Heart right ventricle (tissue), 16 donors: ENCODE measurements at places on chromosomes 12 and 14.

- no peak for DNase-seq
These were observed 79.1 kb downstream of the TMEM117 start for GRCh38 chr12:43914923-43915468.

- no peak for DNase-seq
These were observed 31.8 kb upstream of the WSCD2 start for GRCh38 chr12:108097160-108097911.

DNA sequence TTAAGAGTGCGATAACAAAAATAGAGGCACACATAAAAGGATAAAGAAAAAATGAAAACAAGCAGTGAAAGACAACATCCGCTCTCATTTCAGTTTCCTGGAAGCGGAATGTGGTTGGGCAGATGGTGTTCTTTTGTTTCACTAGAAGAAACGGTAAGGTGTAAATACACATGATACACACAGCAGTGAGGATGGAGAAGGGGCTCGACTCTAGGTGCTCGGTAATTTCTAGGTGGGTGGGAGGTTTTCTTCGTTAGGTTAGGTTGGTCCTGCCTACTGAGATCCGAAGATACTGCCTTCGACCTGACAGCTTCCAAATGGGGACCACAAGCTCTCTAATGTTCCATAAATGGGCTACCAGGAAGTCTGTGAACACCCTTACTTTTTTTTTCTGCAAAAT lies 1082.5 kb downstream of the BCL11B start:
- DNase-seq, result no peak

- DNase-seq, result no peak
These were observed 169.5 kb upstream of the FOXN3 start for GRCh38 chr14:89586258-89587135.

DNA sequence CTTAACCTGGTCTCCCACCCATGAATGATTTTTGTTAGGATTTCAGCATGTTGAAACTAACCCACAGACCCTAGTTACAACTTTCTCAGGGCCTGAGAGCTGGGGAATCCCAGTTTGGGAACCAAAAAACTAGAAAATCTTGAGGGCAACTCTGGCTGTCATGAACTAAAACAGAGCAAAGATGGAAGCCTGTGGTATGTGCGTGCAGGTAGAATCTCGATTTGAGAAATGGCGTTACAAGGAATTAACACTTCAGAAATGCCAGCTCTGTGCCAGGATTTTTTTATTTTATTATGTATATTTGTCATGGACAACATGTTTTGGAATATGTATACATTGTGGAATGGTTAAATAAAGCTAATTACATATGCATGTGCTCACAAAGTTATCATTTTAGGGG lies 36.4 kb upstream of the BCL2L14 start:
- no peak for DNase-seq

GRCh38 chr14:99590746-99591555 lies 13.1 kb downstream of the CCDC85C start:
- DNase-seq, result peak; percentile 15

DNA sequence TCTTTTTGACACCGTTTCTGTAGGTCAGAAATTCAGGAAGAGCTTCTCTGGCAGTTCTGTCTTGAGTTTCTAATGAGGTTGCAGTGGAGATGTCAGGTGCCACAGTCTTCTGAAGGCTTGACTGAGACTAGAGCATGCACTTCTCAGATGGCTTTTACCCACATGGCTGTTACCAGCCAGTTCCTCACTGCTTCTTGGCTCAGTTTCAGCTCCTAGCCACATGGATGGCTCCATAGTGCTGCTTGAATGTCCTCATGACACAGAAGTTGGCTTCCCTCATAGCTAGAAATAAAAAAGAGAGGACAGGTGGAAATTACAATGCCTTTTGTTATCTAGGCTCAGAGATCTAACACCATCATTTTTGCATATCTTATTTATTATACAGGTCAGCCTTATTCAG lies 38.1 kb upstream of the SLC2A13 start:
- no peak for DNase-seq

DNA sequence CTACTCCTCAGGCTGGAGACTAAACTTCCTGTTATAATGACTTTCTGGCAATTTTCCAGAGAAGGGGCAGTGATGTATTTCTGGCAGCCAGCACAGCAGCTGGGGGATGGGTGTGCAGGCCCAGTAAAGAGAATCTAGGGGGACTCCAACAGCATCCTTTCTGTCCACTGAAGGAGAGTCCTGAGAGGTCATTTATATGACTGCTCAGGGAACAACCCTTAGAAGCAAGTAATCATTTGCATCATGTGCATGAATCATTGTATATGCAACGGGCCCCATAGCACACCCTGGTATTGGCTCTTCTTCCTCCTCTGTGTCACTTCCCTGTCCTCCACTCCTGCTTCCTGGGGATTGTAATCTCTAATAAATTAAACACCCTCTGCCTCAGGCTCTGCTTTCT lies 493.8 kb downstream of the RPS29 start:
- DNase-seq, result no peak

GRCh38 chr12:1692226-1692625 lies 1.4 kb downstream of the ADIPOR2 start:
- DNase-seq, result no peak

- DNase-seq, result no peak
These were observed 81.2 kb downstream of the BTG1 start for GRCh38 chr12:92064422-92064821.

DNA sequence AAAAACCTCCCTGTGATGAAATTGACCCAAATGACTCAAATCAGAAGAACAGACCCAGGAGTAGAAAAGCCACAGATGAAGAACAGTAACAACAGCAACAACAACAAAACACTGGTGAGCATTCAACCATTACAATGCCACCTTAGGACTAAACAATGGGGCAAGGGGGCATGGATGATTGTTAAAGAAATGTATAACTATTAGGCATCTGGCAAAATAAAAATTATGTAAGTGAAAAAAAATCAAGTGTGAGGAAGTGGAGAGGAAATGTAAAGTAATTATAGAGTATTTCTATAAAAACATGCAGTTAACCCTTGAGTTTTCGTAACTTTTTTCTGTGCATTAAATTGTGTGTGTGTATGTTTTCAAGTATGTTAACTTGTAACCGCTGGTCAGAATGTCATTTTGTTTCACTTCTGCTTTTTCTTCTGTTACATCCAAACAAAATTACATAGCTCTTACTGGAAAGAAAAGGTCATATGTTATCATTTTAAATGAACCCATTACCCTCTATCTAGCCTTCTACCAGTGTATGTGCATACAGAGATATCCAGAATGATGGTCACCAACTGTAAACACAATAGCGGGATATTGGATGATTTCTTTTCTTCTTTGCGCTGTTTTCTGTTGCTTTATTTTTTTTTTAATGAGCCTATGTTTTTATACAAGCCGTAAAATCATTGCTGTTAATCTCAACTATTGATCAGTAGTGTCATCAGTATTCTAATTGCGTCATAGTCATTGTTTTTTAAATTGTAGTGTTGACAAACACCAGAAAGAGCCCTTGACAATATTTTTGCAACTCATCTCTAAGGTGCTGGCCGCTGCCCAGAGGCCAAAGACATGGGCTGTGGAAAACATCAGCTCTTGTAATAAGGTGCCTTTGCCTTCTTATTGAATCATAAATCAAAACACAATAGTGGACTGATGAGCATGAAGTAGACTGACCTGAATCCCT lies 170.6 kb downstream of the CRADD start:
- no peak for DNase-seq

GRCh38 chr14:58774531-58774930 lies 136.8 kb downstream of the DACT1 start:
- no peak for DNase-seq

- DNase-seq, result no peak
These were observed 221.8 kb downstream of the PHLDA1 start for GRCh38 chr12:75809746-75810145.

DNA sequence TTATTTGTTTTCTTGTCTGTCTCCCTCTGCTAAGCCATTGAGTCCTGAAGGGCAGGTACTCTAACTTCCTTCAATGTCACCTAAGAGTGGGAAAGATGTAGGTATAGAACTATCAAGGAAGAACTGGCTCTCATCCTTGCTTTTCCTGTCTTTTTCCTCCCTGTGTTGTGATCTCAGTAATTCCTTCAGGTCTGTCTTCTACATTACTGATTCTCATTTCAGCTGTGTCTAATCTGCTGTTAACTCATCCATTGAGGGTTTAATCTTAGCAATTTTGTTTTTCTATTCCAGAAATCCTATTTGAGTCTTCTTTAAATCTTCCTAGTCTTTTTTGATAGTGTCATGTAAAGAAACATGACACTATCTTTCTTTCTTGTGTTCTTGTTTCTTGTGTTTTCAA lies 124.5 kb upstream of the PLXNC1 start:
- no peak for DNase-seq

DNA sequence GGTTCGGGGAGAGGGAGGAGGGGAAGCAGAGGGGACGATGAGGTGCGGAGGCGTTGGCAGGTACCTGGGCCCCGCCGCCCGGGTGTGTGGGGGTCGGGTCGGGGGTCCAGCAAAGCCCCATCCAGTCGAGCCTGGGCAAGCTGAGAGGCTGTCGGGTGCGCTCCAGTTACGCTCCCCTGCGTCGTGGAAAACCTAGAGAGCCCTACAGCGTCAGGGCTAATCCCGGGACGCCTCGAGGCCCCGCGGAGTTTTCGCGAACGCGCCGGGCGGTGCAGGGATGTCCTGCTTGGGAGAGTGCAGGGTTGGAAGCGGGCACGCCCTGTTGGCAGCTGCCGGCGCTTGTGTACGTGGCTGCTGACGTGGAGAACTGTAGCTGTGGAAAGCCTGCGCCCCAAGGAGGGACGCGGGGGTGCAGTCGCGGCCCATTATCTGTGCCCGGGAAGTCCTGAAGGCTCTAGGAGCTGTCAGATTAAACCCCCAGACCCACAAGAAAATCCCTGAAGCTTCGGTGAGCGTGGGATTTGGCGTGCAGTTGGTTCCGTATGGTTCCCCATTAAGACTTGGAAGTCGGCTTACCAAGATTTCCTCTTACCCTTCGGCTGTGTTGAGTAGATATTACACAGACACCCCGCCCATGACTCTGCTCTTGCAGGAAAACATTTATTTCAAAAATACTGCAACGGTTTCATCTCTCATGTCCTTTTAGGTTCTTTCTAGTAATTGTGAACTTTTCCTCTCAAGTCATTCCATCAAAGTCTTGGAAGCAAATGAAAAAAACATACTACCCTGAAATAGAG lies 11.3 kb upstream of the SLC38A2 start:
- peak; percentile 94 for DNase-seq

DNA sequence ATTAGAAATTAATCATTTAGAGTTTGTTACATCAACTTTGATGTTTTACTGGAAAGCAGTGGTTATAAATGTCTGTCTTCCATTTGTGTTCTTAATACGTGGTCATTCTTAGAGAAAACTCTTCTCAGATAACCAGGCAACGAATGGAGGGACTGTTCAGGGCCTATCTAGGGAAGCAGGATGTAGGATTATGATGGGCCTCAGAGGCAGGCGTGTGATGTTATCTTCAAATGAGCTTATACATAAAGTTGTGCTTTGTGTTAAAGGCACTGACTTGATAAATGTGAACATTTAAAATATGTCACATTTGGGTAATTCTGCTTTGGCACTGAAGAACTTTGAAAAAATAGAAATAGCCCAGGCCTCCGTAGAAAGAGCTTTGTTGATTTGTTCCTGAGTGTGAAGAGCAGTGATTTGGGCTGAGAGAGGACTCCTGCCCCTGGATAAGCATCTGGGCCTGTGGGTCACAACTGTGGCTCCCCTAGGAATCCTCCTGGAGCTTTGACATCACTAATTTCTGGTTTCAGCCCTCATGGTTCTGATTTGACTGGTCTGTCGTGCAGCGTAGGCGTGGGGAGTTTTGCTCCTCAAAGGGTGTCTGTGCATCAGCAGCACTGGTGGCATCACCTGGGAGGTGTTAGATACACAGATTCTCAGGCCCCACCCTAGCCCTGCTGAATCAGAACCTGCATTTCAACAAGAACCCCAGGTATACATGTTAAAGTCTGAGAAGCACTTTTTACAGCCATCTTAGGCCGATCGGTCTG lies 55.4 kb downstream of the SAMD4A start:
- DNase-seq, result no peak

- no peak for DNase-seq
These were observed 12.3 kb downstream of the NEMP1 start for GRCh38 chr12:57066245-57066644.

- DNase-seq, result no peak
These were observed 82.0 kb downstream of the MGAT4C start for GRCh38 chr12:86174188-86174587.

DNA sequence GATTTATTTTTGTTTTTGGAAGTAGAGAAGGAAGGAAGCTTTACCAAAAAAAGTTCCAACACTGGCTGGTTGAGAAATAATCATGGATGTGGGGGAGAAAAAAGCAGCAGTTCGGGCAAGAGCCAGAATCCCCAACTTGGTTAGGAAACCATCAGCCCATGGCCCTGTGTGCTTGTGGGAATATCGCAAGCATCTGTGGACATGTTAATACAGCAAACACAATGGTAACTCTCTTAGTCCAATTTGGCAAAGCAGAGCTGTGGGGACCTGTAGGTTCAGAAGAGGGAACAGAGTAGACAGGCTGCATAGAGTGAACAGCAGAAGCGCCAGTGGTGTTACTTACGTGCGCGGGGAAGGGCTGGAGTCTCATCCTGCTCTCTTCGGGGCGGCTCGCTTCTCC lies 46.8 kb downstream of the TCHP start:
- no peak for DNase-seq

DNA sequence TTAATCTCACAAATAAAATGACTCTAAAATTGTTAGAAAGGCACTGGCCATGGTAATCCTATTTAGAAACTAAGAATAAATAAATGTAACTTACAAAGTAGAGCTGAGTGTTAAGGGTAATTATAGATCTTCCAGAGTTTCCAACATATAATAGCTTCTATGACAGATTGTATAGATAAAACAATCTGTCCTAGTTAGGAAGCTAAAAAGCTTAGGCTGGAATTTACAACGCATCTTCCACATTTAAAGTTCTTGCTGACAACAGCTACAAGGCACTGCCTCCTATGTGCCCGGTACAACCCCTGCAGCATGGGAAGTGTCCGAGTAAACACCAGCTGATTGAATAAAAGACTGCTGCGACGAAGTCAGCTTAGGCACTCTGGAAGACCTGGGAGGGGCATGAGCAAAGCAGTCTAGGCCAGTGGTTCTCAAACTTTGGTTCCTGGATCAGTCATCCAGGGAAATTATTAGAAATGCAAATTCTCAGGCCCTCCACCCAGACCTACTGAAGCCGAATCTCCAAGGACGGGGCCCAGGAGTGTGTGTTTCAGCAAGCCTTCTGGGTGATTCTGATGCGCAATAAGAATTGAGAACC lies 635.6 kb upstream of the TBX3 start:
- no peak for DNase-seq

DNA sequence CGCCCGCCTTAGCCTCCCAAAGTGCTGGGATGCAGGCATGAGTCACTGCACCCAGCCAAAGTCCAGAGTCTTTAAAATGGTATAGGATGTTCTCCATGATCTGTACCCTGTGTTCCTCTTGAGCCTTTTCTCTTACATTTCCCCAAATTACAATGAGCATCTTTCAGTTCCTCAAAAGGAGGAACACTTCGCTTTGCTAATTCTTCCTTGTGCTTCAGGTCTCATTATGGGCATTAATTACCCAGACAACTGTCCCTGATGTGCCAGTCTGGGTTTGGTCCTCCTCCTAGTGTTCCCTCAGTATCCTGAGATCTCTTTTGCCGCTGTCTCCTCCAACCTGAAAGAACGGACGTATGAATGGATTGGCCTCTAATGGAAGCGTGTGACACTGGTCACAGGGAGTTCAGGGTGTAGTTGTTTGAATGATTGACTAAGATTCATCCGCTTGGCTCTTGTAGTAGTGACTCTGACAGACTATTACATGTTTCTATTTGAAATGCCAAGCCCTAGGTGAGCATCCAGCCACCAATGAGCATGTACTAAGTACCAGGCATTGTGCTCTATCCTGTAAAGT lies 8.2 kb downstream of the PRKCH start:
- no peak for DNase-seq
